Endodermal cell (in vitro differentiated cells): ENCODE measurements at places on chromosomes 6 and 20. TPM values are rescaled to one million over a fixed set of nuclear protein-coding genes. Genes with fewer than 3 reads are reported as not detected.
A peak's percentile ranks its signal among the peaks of the same experiment; 100 is the strongest.

DNA sequence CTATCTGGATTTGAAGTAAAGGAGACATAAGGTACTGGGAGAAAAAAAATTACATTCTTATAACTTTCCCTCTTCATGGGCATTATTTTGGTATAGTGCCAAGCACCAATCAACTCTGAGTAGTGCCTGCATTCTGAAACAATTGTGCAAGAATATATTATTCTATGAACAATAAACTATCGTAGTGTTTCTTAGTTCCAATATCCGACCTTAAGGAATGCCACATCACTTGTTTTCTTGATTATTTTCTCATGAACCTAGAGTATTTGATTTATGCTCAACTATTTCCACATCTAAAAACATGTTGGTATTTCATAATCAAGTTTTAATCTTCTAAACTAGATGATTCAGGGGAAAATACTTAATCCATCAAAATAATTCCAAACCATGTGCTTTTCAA, 294.4 kb upstream of the TBX18 start:
- DNase-seq = no peak

DNA sequence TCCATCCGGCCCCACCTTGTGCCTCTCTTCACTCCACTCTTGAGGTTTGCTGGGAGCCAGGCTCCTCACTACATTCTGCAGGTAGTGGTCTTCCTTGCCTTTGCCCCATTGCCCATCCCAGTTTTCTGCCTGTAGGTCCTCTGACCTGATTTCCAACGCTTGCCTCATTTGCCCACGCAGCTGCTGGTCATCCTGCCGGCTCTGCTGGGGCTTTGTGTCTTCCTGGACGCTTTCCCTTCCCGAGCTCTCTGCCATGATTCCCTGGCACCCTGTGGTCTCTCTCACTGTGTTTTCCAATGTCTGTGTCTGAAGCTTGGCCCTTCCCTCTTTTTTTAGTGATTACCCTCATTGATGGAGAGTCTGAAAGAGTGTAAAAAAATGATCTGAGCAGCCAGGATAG, 451.6 kb downstream of the UTRN start:
- no peak for DNase-seq

DNA sequence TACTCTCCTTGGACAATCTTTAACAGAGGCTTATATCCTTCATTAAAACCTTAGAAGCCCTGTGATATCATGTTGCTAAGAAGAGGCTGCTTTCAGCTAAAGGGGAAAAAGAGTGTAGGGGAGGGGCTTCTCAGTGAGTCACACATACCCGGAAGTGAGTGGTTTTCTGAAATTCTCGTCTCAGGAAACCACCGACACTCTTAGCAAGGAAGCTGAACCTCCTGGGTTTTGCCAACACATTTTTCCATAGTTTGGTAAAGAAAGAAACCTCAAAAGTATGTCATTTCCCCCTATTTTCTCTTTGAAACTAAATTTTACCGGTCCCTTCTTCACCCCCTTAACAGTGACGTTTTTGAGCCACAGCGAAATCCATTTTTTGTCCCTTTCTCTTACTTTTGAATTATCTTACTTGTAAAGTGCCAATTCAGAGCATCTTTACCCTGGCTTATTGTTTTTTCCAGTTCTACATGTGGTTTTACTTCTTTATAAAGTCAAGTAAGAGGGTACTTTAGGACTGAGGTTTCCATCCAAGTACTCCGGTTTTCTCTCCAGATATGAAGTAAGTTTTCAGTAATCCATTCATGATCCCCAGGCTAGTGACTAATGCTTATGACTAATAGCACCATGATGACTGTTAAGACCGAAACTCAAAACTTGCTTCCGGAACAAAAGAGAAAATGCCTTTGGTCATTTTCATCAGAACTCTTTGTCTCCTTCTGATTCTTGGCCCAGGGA, 219.3 kb downstream of the ARHGAP18 start:
- DNase-seq = no peak

- no peak for DNase-seq
Measured at GRCh38 chr20:44516491-44516890, 5.4 kb downstream of the SERINC3 start.

GRCh38 chr6:162773996-162774395, 46.2 kb downstream of the PACRG start:
- DNase-seq = no peak

DNA sequence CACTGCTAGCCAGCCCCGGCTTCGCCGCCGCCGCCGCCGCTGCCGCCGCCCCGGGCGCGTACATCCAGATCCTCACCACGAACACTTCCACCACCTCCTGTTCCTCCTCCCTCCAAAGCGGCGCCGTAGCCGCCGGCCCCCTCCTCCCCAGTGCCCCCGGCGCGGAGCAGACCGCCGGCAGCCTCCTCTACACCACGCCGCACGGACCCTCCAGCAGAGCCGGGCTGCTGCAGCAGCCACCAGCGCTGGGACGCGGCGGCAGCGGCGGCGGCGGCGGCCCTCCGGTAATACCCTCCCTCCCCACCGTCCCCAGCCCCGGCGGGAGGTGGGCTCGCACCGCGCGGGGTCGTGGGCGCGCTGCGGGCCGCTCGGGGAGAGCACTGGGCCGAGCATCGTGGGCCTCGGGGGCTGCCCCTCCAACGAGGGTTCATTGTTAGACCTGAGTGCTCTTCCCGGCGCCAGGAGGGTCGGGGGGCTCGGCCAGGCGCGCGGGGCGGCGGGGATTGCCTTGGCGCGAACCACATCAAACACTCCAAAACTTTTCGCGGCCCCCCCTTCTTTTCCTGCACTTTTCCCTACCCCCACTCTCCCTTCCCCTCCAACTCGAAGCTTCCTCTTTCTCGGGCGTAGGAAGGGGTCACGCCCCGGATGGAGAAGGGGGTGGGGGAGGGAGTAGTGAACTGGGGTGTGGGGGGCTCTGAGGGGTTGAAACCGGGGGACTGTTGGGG, 827 bp downstream of the E2F3 start:
- DNase-seq = peak; percentile 73

DNA sequence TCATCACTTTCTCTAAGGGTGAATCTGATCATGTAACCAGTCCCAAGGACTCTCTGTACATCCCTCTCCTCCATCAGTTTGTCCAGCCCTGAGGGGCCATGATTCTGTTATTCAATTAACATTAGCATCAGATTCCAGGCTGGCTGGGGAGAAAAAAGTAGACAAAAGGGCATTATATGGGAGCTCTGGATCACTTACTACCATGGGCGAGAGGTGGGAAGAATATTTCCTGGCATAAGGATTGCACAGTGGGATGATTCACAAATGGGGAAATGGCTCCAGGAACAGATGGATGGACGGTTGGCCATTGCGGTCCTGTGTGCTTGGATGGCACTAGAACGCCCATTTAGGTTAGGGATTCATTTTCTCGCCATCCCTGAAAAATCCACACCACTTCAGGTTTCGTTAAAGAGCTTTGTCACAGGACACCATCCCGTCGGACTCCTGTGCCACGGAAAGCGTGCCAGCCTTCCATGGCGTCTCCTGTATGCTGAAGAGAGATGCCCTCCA, 112.6 kb downstream of the THBS2 start:
- DNase-seq = no peak

Gene AFDN
- total RNA-seq = 191 and 214 TPM in 2 replicates

Gene CPNE5
- total RNA-seq = 0.14 and 0.26 TPM in 2 replicates

Gene REM1
- not detected in 2 replicates for total RNA-seq

Gene MKKS
- total RNA-seq = 13.2 TPM in 2 replicates

Gene MATN4
- total RNA-seq = 0.18 and 0.20 TPM in 2 replicates
